ENCODE measurements at places on chromosomes 3 and 15. TPM values are rescaled to one million over a fixed set of nuclear protein-coding genes. Genes with fewer than 3 reads are reported as not detected.
A peak's percentile ranks its signal among the peaks of the same experiment; 100 is the strongest.

FOXL2 gene
- not detected for total RNA-seq

WDR76 gene
- 7.8 TPM for total RNA-seq

ISLR2 gene
- total RNA-seq: 1.3 TPM

HRH1 gene
- 0.31 TPM for total RNA-seq

CASR gene
- 0.02 TPM for total RNA-seq

RBMS3 gene
- total RNA-seq: 46.3 TPM

OXTR gene
- total RNA-seq: 12.7 TPM

SLC6A6 gene
- 21.2 TPM for total RNA-seq

UCN2 gene
- total RNA-seq: 0.60 TPM

STOML1 gene
- 11.9 TPM for total RNA-seq

DNA sequence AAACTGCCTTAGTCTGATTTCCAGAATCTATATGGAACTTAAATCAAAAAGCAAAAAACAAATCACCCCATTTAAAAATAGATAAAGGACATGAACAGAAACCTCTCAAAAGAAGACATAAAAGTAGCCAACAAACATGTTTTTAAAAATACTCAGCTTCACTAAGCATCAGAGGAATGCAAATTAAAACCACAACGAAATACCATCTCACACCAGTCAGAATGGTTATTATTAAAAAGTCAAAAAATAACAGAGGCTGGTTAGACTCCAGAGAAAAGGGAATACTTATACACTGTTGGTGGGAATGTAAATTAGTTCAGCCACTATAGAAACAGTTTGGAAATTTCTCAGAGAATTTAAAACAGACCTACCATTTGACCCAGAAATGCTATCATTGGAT, 367.9 kb downstream of the ZIC4 start:
- no peak for DNase-seq

DNA sequence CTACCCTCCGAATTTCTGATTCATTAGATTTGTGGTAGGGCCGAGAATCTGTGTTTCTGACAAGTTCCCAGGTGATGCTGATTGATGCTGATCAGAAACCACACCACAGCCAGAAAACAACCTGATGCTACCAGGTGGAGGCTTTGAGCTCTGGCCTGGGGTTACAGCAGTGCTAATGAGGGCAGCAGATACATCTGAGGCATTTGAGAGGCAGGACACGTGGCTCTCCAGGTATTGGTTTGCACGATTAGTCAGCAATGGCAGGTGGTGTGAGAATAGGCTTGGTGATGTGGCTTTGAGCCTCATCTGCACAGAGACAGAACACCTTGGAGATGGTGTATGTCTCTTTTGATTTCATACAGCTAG, 78.8 kb upstream of the THBS1 start:
- DNase-seq: no peak

GRCh38 chr3:117622171-117622841, 912.7 kb downstream of the TUSC7 start:
- no peak for DNase-seq

GRCh38 chr3:10614168-10614567, 108.8 kb upstream of the ATP2B2 start:
- no peak for DNase-seq

- DNase-seq: peak; percentile 32
Measured at GRCh38 chr15:67189326-67190051, 65.0 kb downstream of the AAGAB start.

GRCh38 chr3:197309528-197310361, 11.3 kb upstream of the DLG1 start:
- no peak for DNase-seq

DNA sequence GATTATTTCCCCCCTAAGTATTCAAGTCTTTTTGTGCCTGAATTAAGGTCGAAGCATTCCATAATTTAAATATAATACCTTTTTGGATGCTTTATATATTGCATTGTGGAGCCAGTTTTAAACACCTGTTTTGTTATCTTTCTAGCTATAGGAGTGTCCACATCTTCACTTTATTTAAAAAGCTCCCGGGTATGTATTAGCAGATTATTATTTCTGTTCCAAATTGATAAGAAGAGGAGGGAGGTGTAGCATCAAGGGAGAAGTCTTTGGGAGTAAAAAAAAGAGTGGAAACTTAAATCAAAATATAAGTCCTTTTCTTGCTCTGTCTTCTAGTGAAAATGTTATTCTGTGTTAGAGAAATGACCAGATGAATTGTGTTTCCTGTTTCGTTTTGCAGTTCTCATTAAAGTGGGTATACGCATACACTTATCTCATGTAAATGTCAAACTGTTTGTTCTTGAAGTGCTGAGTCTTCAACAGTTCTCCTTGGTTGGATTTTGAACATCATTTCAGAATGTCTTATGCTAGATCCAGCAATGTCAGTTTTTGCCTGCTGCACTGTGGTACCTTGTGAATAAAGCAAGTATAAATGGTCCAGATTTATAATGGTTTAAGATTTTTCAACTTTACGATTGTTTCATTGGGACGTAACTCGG, 105.8 kb downstream of the FNDC3B start:
- no peak for DNase-seq

DNA sequence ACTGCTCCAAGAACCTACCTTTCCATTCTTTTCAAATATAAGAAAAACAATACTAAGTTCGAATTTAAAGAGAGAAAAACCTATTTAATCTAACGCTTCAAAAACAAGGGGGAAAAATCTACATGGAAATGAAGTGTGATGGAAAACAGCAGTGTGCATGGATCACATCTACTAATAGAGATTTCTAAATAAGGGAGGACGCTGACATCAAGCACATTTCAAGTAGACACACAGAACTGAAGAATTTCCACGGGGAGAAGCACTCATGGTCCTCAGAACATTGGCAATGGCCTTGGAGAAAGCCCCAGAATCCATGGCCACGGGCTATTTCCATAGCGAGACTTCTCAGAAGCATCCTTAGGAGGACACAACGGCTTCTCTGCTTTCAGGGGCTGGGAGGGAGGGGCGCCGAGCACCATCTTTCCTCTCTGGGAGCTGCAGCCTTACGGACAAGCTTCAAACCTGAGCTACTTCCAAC, 1.0 kb downstream of the TASOR start:
- peak; percentile 45 for DNase-seq

DNA sequence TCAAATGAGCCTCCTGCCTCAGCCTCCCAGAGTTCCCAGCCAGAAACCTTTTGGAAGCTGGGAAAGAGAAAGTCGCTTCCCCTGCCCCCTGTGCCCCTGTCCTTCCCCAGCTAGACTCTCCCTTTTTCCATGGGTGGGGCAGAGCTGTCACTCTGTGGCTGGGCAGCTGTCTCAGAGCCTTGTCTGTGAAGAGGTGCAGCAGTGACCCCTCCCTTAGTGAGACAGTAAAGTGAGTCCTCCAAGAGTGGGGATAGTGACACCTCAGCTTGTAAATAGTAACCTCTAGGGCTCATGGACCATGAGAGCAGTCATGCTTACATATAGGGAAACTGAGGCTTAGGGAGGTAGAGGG, 76.3 kb downstream of the SMAD6 start:
- no peak for DNase-seq

DNA sequence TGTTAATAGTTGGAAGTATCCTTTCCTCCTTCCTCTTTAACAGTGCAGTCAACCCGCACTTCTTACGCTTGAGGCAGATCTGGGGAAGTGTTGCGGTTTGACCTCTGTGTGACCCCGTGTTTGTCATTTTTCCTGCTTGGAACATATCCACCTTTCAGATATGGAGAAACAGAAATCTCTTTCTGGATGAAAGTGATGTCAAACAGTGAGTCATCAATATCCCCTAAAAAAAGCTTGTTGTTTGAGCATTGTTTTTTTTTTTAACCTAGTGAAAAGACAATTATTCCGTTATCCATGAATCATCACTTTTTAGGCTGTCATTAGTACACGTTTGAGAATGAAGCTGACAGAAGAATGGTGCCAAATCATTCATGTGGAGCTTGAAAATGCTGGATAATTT, 293.7 kb downstream of the ARPP21 start:
- DNase-seq: no peak

DNA sequence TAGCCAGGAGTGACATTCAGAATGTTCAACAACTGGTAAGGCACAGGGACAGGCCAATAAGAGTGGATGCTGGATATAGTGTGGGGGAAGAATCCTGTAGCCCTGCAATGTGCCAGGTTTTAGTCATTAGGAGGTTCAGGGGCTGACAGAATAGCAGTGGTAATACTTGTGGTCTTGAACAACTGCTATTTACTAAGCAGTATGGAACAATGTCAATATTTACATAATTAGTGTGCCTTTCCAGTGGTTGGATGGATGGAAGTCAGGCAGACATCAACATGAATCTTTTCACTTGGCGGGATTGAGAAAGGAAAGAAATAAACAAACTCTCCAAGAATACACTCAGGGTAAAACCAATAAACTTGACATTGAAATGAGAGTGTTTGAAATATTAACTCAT, 55.1 kb downstream of the OTOL1 start:
- no peak for DNase-seq

DNA sequence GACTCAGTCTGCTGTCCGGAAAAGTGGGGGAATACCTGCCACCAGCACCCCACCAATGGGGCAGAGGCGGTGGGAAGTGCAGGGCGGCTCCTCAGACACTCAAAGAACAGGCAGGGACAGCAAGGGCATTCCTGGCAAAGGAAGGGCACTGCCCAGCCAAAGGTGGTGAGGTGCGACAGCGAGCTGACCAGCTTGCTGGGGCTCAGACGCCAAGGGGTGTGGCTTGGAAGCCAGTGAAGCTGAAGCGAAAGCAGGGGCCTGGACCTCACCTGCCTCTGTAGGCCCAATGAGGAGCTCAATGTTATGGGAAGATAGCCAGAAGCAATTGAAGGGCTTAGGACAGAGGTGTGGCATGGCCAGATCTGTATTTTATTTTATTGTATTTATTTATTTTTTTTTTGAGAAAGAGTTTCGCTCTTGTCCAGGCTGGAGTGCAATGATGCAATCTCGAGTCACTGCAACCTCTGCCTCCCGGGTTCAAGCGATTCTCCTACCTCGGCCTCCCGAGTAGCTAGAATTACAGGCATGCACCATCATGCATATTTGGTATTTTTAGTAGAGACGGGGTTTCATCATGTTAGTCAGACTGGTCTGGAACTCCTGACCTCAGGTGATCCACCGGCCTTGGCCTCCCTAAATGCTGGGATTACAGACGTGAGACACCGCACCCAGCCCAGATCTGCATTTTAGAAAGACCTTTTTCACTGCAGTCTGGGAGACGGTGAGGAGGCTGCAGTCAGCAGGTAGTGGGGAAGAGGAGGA, 4.4 kb upstream of the LMAN1L start:
- no peak for DNase-seq

GRCh38 chr15:56199038-56199437, 44.6 kb downstream of the RFX7 start:
- no peak for DNase-seq

DNA sequence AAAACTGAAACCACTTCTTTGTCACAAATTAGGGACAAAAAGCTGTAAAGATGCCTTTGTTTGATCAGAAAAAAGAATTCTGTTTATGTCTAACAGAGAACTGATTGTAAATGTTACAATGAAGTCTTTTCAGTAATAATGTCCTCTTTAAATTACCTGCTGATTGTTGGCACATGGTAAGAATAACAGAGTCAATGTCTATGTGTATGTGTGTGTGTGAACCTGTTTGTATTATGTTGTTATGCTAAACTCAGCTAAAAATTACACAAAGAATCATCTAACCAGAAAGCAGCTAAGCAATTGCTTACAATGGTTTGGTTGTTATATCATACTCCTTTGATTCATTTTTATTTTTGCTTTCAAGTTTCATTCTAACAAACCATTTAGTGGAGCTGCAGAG, 159.1 kb upstream of the PDZRN3 start:
- DNase-seq: no peak

GRCh38 chr3:45753095-45753494, 43.2 kb downstream of the SLC6A20 start:
- no peak for DNase-seq
